Activated T-helper 1 cell treated with Interleukin-2 at 50 U/mL for 16 hours (primary cell): ENCODE measurements at places on chromosomes 7 and 10.

- no peak for DNase-seq
Observed at GRCh38 chr10:102007796-102008195, 48.2 kb downstream of the ARMH3 start.

DNA sequence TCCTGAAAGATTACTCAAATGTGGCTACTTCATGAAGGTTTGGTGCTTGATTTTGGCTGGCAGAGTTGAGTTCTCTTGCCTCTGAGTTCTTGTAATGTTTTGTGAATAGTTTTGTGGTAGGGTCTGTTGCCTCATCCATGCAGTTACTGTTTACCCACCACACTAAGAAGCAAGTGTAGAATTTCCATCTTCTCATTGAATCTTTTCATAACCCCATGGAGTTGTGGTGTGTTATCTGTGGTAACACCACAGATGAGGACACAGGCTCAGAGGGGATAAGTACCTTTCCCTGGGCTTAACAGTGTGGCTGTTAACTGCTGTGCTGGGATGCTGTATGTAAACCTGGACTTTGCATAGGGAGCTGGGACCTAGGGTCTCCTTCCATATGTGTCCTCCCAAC, 186.3 kb downstream of the CAMK1D start:
- DNase-seq: no peak

DNA sequence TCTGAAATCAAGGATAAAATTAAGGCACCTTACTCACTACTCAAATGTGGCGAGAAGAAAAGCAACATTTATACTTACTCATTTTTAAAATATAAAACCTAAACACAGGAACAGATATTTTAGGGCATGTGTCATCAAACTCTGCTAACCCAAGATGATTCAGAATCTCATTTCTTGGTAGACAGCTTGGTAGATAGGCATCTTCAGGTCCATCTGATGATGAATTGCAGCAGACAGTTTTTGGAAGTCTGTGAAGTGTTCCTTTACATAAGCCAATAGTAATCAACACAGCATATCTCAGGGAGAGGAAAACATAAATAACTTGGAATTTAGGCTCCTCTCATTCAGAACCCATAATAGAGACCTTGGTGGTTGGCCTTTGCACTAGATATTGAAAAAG, 3.4 kb downstream of the HIPK2 start:
- no peak for DNase-seq

DNA sequence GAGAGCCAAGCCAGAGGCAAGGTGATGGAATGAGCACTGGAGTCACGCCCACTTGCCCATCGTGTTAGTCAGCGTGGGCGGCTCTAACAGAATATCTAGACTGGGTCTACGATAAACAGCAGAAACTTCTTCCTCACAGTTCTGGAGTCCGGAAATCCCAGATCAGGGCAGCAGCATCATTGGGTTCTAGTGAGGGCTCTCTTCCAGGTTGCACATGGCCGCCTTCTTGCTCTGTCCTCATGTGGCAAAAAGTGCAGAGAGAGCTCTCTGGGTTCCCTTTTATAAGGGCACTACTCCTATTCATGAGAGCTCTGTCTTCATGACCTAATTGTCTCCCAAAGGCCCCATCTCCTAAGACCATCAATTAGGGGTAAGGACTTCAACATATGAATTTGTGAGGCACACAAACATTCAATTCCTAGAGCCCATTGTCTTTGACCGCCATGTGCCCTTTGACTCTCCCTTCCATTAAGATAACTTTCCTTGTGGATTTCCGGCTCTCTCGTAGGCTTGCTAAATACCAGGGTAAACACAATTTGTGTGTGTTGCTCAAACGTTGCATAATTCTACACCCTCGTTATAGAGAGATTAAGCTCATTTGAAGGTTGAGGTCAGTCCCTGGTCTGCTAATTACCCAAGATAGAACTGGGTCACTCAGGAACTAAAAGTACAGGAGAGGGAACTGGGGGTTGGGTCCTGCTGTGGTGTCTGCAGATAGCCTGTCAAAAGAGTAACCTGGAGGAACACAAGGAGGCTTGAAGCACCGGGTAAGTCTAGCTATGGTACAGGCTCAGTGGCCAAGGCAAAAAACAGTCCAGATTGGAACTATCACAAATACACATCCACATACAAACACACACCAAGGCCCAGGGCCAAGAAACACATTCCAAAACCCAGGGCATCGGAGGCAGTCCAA, 28.7 kb upstream of the USP6NL start:
- no peak for DNase-seq

GRCh38 chr7:148434181-148434757, 156.3 kb upstream of the C7orf33 start:
- DNase-seq: no peak

- no peak for DNase-seq
Observed at GRCh38 chr10:72952642-72953158, 1.9 kb downstream of the PLA2G12B start.

GRCh38 chr10:71714592-71714991, 5.0 kb downstream of the C10orf105 start:
- DNase-seq: no peak

DNA sequence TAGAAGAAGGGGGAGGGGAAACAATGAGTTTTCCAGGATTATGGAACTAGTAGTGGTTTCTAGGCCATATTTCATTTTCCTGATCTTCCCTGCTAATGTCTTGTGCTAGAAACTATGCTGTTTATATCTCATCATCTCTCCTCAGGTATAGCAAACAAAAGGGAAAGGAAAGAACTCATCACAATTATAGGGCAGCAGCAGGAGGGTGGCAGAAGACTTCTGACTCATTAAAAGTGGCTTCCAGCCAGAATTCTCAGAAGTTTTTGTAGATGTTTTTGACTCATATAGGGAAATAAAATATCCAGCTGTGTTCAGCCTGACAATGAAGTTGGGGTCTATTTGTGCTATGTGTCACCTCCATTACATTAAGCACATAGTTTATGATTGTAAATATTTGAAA, 6.5 kb downstream of the AHR start:
- DNase-seq: no peak

- DNase-seq: no peak
Observed at GRCh38 chr7:17854261-17855047, 85.8 kb downstream of the SNX13 start.

DNA sequence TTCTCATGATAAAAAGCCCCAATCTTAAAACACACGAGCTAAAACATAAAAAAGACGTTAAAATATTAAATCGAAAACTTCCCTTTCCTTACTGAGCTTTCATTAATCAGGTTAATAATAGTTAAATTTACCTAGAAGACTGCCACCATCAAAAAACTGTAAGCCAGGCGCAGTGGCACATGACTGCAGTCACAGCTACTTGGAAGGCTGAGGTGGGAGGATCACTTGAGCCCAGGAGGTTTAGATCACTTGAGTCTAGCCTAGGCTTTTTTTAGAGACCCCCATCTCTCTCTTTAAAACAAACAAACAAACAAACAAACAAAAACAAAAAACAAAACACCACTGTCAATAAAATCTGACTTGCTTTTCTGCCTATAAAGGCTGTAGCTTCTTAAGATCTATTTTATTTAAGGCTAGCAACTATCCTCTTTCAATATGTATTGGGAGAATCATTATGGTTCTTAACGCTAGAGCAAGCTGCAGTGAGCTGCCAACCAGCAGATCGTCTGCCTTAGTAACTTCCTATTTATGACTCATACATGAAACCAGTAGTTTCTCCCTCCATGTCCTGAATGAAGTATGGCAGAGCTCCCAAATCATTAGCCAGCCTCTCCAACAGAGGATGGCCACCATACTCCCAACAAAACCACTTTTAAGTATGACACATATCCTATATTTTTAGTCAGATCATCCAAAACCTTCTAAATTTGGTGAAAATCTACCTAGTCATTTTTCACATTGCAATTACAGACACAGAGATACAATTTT, 163.7 kb downstream of the SRPK2 start:
- no peak for DNase-seq

DNA sequence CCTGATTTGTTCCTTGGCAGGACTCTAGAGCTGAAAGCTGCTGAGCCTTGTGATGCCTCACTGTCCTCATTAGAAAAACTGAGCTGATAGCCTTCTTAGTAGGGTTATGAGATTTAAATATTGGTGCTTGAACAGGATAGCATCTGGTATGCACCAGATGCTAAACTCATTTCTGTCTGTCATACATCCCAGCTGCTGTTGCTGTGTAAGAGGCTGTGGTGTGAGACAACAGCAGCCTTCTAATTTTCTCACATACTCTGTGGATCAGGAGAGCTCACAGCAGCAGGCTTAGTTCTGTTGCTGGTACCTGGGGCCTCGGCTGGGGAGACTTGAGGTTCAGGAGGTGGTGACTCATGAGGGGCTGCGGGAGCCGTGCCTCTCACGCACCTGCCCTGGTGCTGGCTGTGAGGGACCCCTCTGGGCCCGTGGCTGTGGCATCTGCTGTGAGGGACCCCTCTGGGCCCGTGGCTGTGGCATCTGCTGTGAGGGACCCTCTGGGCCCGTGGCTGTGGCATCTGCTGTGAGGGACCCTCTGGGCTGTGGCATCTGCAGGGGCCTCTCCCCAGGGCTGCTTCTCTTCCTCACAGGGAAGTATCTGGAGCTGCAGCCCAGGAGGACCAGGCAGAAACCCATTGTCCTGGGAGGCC, 12.5 kb downstream of the DYNC2I1 start:
- DNase-seq: no peak

DNA sequence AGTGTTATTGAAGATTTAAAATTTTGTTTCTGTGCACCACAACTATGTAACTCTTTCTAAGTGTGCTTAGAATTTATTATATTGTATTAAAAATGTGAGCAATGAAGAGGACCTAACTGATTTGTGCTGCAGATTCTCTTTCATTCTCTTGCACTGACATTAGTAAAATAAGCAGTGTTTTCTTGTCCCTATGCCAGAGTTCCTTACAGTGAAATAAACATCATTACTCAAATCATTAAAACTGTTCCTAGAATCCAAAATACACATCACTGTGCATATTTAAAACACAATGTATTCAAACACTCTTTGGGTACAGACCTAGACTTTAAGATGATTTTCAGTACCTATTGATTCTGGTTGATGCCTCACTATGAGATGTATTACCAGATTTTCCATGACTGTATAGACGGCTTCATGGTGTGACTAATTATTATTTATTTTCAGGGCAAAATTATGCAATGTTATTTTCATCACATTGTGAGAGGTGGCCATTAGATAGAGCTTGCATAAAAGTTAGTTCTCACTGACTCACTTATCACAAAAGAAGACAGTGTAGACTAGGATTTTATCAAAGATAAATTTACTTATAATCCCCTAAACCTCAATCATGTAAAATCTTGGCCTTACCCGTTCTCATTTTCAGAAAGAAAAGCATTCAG, 93.4 kb downstream of the PTPRZ1 start:
- no peak for DNase-seq

DNA sequence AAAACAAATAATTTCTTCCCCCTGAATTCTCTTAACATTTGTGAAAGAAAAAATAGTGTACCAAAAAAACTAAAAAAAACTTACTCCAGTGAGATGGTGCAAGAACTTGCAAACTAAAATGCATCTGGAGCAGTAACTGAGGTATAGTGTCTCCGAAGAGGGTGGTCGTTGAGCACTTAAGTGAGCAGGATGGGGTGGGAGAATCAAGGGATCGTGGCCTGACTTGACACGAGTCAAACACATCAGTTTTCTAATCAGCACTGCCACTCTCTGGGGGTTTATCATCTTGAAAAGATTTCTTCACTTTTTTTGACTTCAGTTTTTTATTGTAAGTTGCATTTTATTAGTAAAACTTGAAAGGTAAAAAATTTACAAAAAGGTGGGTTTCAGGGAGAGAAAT, 2.5 kb downstream of the ZNF273 start:
- DNase-seq: no peak

GRCh38 chr10:14163377-14164086, 167.2 kb downstream of the FRMD4A start:
- no peak for DNase-seq

DNA sequence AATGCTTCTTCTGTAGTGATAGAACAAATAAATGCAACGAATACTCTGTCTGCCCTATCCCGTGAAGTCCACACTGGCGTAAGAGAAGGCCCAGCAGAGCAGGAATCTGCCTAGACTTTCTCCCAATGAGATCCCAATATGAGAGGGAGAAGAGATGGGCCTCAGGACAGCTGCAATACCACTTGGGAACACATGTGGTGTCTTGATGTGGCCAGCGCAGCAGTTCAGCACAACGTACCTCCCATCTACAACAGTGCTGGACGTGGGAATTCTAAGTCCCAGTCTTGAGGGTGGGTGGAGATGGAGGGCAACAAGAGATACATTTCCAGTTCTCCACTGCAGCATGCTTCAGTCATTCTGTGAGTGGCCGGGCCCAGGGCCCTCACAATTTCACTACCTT, 45.8 kb downstream of the FIGNL1 start:
- DNase-seq: no peak

GRCh38 chr7:47371733-47372368, 210.1 kb downstream of the TNS3 start:
- DNase-seq: no peak

GRCh38 chr10:95518455-95519452, 42.4 kb downstream of the SORBS1 start:
- no peak for DNase-seq

DNA sequence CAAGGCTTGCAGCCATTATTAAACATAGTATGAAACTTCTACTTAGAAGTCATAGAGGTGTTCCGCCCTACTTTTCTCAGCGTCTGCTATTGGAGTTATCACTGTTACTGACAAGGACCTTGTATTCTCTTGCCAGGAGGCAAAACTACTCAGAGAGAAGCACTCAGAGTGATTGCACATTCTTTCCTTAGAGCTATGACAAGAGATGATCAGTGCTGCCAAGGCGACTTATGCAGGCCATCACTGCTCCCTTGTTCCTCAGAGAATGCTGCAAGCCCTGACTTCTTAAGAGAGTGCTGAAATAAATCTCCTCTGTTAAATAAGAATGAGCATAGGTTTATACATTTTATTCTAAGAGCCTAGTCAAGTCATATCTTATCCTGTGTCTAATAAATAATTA, 534.6 kb upstream of the PHF14 start:
- no peak for DNase-seq

DNA sequence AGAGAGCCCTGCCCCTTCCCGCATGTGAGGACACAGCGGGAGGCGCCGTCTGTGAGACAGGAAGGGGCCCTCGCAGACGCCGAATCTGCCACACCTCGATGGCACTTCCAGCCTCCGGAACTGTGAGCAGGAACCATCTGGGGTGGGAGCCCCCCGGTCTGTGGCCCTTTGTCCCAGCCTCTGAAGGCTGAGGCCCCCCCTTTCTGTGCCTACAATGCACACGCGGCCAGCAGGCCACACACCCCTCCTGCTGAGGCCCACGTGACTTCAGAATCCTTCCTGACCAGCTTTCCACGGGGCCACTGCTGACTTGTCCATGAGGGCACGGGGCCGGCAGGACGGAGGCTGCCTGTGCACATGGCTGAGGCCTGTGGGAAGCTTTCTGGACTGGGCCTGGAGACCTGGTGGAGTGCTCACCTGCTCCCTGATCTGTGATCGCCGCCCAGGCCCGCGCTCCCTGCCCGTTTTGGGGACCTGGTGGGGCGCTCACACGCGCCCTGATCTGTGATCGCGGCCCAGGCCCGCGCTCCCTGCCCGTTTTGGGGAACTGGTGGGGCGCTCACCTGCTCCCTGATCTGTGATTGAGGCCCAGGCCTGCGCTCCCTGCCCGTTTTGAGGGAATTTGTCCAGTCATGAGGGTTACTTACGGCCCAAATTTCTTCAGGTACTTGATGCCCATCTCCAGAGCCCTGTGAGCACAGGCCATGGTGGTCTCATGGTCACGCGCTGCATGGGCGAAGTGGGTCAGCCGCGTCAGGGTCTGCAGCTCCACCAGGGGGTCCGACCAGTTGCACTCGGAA, 34.3 kb downstream of the CFAP46 start:
- no peak for DNase-seq
